Thyroid gland (tissue), 4 donors: ENCODE measurements at places on chromosomes 6 and 20. TPM values are rescaled to one million over a fixed set of nuclear protein-coding genes. Genes with fewer than 3 reads are reported as not detected.

GRCh38 chr6:92648364-92649086 is 770.8 kb downstream of the EPHA7 start:
- DNase-seq, result no peak

DNA sequence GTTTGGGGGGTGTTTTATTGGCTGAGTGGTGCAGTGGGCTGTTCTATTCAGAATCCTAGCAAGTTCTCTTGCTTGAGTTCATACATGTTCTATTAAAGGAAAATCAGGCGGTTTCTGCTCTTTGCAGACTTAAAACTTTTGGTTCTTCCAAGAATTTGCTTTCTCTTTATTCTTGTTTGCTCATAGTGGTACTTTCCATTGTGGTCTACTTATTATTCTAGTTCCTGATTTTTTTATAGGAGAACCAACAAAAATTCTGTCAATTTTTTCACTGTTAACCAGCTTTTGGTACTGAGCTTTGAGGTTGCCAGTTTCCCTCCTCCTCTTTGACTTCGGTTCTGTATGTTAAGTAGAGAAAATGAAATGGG is 6.7 kb downstream of the AFDN start:
- DNase-seq, result no peak

GRCh38 chr20:32326504-32326845 is 31.7 kb upstream of the ASXL1 start:
- no peak for DNase-seq

The RAB44 gene
- total RNA-seq, result not detected

- no peak for DNase-seq
These were observed 62.4 kb downstream of the AKAP7 start for GRCh38 chr6:131197716-131198115.

DNA sequence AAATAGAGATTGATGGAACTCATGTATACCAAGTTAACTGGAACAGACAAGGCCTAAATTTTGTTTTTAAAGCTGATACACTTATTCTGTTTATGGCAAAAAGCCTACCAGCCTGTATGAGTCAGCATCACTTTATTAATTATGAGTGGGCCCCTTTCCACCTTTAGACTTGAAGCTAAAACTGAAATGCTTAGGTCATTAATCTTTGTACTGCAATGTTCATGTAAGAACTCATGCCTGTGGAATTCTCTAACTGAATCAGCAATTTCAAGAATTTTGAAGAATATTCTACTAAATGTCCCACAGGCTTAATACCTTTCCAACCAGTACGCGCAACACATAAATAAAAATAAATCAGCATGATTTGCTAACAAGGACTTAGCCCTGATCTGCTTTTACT is 140.2 kb upstream of the PHACTR1 start:
- DNase-seq, result no peak

The TCF21 gene
- total RNA-seq, result 0.20 TPM

The HIVEP2 gene
- 41.8 TPM for total RNA-seq

- no peak for DNase-seq
These were observed 28.0 kb downstream of the COX4I2 start for GRCh38 chr20:31665753-31666152.

The ECT2L gene
- total RNA-seq, result 0.11 TPM

- no peak for DNase-seq
These were observed 91.5 kb downstream of the RIMS1 start for GRCh38 chr6:71977884-71978283.

DNA sequence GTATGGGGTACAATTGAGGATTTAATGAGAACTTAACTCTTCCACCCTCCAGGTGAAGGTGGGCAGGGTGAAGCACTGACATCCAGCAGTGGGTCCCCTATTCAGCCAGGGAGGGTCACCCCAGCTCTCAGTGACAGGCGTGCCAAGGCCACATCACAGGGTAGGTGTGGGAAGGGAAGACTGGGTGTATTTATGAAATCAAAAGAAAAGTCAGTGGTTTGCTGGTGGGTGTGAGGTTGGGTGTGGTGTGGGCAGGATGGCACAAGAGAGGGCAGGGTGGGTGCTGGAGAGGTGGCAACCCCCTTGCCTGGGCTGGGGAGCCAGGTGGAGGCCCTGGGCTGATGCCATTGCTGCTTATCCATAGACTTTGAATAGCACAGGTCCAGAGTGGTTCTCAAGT is 16.6 kb downstream of the SYNDIG1 start:
- DNase-seq, result no peak

The C6orf47 gene
- 23.6 TPM for total RNA-seq

DNA sequence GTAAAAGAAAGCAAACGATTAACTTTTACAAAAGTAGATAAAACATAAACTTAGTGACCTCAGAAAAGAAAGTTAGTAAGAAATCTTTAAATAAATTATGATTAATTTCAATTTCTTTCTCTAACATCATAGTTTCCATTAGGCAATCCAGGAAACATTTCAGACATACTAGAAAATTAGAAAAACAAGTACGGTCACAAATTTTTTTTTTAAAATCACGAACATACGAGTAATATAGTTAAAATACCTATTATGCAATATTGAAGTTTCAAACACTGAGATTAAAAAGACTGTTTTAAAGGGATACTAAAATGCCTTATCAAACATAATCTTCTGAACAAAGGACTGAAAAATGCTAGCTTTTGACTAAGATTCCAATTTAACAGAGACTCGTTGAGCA is 26.2 kb downstream of the NOL7 start:
- no peak for DNase-seq

- DNase-seq, result peak; percentile 51
These were observed 6.7 kb downstream of the SNAI1 start for GRCh38 chr20:49989234-49990065.

DNA sequence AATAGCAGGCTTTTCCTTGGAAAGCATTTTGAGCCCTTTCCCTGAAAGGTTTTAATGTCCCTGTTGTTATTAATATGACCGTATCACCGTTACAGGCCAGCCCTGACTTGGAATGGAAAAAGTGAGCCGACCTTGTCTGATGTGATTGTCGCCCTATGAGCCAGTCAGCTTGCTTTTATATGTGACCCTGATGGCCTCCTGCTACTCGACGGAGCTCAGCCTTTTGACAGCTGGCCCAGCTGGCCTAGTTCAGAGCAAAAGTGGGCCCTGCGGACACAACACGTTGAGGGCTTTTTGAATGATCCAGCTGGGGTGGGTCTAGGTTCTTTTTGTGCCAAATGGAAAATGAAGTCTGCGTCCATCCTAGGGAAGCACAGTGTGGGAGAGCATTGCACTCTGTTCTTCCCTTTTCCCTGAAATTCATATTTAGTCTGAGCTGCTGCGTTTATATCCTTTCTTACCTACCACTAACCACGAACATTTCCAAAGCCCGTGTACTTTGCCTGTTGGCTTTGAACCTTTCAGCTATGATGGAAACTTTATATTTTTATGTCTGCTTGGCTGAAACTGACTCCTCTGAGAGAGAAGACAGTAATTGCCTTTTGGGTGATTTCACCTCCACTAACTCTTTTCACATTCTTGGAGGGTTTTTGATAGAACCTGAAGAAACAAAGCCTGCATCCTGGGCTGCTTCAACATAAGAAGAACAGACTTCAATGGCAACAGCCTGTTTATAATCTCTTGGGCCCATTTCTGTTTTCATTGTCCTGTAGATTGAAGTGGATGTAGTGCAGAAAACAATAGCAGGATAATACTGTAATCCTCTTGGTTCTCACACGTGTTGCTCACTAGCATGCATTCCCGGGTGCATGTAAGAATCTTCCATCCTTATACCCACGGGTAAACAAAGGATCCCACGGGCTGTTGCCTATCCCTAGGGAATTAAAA is 121.8 kb upstream of the HDGFL1 start:
- DNase-seq, result no peak

GRCh38 chr6:135235716-135236115 is 54.6 kb downstream of the MYB start:
- no peak for DNase-seq

- DNase-seq, result no peak
These were observed 44.9 kb downstream of the KCTD20 start for GRCh38 chr6:36487698-36488097.

The APOBEC2 gene
- not detected for total RNA-seq
